ENCODE measurements at places on chromosomes 4 and X.
A peak's percentile ranks its signal among the peaks of the same experiment; 100 is the strongest.

DNA sequence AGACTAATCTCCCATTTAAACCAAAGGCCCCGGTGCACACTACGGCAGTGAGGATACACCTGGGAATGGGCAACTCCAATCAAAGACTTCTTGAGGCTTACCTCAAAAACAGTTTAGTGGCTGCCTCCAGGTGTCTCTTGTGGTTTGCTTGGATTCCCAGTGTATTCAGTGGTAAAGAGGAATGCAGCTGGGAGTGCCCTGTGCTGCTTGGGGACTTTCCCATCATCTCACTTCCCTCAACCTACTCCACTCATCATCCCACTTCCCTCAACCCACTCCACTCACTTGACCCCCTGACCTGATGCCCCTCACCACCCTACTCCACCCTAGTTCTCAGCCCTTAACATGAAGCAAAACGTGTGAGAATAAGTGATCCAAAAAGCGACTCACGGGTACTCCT lies 177.3 kb upstream of the ETNPPL start:
- no peak for DNase-seq

DNA sequence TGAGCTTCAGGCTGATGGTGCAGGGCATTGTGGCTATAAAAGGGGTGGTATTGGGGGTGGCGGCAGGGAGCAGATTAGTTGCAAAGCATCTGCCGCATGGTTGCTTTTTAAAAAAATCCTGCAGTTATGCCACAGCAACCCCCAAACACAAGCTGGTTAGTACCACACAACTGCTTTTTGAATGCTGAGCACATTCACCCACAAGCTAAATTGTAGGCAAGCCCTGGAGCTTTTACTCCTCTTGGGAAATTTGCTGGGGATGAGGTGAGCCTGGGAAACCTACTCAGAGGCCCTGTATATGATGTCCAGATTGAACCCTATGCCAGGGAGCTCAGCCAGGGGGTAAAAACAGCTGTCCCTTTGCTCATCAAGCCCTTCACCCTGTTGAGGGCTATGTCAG lies 33.8 kb upstream of the TRIM2 start:
- no peak for DNase-seq

DNA sequence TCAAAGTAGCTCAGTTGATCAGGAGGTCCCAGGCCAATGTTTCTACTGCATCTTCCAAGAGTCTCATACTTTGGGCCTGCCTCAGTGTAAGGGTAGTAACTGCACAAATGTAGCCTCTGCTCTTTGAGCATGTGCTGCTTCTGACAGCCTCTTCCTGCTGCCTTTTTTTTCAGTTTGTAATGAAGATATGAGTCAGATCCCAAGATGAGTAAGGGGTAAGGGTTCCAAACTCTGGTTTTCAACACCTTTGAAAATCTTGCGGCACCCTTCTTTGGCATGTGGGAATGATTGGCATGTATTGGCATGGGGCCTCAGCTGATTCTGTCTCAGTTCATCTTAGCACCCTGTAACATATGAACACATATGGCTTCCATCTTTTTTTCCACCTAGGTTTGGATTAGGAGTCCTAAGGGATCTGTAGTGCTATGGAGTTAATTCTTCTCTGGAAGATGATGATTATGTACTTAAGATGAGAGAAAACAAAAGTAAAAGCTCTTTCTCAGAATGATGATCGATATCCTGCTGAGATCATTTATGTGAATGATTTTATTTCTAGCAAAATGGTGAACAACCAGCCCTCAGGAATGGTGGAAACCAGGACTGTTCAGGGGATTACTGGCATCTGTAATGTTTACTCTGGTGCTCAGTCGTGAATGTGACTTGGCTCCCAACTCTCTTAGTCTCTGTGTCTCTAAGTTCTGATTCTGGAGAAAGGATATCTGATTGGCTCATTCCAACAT lies 118.7 kb upstream of the PRPS2 start:
- no peak for DNase-seq

GRCh38 chrX:103503163-103503852 lies 16.0 kb downstream of the RAB40A start:
- no peak for DNase-seq

DNA sequence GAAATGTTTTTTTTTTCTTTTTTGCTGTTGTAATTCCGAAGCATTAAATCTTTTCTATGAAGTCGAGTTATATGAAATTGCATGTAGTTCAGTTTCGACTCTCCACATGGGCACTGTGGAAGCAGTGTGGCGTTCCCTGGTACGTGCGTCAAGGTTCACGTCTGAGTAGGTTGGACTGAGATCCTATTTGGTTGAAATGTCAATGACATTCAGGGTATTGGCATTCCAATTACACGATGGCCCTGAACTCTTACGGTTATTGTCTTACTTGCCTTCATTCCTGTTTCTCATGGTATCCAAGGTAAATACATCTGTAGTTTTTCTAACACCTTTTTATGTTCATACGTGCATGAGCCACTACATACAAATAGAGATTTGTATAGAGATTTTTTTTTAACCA lies 128.8 kb downstream of the SORBS2 start:
- no peak for DNase-seq

DNA sequence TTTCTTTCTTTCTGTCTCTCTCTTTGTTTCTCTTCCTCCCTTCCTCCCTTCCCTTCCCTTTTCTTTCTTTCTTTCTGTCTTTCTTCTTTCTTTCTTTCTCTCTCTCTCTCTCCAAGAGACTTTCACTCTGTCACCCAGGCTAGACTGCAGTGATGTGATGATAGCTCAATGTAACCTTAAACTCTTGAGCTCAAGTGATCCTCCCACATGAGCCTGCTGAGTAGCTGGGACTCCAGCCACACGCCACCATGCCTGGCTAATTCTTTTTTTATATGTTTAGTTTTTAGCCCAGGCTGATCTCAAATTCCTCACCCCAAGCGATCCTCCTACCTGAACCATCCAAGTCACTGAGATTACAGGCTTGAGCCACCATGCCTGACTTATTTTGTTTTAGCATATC lies 64.3 kb upstream of the EMCN start:
- no peak for DNase-seq

GRCh38 chr4:138494931-138495330 lies 252.8 kb upstream of the SLC7A11 start:
- peak; percentile 58 for DNase-seq

- no peak for DNase-seq
These were observed 47.5 kb upstream of the SCRG1 start for GRCh38 chr4:173446416-173446815.

DNA sequence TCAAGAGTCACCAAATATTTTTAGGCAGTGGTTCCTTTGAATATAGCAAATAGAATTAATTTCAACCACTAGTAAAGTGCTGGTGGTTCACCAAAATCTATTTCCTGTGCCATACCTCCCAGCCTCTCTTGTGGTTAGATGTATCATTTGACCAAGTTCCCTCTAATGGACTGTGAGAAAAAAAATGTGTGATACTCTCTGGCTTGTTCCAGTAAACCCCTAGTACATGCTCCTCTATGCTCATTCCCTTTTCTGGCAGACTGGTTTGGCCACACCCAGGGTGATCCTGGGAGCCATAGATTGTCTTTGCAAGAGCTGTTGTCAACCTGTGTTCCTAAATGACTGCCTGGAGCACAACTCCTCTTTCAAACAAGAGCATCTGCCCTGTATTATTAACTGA lies 109.5 kb downstream of the FRAS1 start:
- DNase-seq = peak; percentile 52

- no peak for DNase-seq
These were observed 203.1 kb downstream of the RBMX2 start for GRCh38 chrX:130604882-130605281.

DNA sequence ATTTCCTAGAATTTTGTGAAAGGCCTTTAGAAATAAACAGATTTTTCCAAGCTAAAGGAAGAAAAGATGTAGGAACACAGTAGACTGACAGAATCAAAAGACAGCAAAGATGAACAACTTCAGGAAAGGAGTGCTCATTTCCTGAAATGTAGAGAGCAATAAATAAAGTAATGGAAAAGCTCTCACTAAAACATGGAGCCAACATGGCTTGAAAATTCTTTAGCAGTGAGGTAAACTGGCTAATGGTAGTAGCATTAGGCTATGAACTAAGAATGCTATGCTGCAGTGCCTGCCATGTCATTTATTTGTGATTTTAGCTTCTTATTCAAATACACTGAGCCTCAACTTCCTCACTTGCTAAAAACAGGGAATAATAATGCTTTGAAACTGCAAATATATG lies 108.7 kb downstream of the IQCM start:
- DNase-seq = no peak

DNA sequence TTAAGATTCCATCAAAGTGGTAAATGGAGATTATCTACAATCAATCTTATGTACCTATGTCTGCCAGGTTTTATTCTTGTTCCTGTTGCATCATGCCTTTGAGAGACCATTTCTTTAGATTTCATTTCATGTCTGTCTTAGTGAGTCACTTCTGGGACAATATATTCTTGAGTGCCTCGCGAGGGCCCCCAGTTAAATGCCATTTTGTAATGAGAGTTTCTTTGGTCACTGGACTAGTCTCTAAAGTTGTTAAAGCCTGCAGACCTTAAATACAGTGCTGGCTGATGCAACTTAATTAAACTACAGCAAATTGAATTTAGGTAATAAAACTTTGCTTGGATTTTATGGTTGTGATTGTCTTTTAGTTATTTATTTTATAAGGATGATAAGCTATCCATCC lies 87.2 kb upstream of the PITX2 start:
- DNase-seq = no peak

- DNase-seq = peak; percentile 88
These were observed 22.2 kb downstream of the CRMP1 start for GRCh38 chr4:5870701-5871100.

GRCh38 chrX:36978886-36979285 lies 29.3 kb upstream of the FAM47C start:
- no peak for DNase-seq

- no peak for DNase-seq
These were observed 153.8 kb downstream of the NEK1 start for GRCh38 chr4:169458575-169458974.

DNA sequence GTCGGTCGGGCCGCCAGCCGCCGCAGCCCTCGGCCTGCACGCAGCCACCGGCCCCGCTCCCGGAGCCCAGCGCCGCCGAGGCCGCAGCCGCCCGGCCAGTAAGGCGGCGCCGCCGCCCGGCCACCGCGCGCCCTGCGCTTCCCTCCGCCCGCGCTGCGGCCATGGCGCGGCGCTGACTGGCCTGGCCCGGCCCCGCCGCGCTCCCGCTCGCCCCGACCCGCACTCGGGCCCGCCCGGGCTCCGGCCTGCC lies 213 bp downstream of the NFKB1 start:
- DNase-seq = no peak

GRCh38 chrX:154136627-154137161 lies 7.3 kb upstream of the OPN1LW start:
- DNase-seq = peak; percentile 32

DNA sequence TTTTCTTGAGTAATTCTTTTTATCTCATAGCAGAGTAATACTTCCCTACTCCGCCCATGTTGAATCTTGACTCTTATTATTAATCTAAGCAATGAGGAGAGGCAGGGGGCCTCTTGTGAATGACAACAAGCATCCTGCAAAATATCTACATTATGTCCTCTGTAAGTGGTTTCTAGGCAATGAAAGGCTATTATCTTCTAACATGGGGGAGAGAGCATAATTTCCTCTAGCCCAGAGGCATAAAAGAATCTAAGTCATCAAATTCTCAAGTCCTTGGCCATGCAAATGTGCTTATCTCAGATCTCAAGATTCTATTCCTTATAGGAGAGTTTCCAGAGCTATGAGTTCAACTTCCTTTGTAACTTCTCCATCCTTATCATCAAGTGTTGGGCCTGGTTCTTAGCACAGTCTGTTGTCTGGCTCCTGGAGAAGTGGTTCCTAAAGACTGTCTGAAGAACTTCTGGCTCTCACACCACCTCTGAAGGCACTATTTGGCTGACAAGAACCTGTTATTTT lies 423.1 kb upstream of the INTU start:
- DNase-seq = no peak

GRCh38 chr4:185993328-185993973 lies 75.5 kb upstream of the TLR3 start:
- DNase-seq = no peak

DNA sequence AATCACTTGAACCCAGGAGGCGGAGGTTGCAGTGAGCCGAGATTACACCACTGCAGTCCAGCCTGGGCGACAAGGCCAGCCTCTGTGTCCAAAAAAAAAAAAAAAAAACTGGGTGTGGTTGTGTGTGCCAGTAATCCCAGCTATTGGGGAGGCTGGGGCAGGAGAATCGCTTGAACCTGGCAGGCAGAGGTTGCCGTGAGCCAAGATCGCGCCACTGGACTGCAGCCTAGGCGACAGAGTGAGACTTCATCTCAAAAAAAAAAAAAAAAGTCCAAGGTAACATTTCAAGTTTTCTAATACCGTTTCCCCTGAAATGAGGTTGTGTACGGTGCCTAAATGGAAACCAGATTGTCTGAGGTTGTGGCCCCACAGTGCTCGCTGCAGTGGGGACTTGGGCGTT lies 35.6 kb downstream of the FAM193A start:
- no peak for DNase-seq

GRCh38 chrX:9958183-9958582 lies 9.0 kb upstream of the CLDN34 start:
- DNase-seq = peak; percentile 16

DNA sequence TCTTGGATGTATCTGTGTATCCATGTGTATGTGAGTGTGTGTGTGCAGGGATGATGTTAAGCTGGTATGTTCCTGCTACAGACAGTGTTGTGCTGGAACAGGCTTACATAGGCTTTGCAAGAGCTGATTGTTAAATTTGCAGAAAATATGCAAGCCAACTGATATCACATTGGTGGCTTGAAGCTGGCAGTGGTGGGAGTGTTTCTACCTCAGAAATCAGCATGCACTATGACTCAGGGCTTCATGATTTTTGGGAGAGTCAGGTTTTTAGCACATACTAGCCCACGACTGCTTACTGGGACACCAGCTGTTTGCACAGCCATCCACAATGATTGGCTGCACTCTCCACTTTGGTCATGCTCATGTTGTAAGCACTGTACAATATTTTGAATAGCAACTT lies 261.8 kb downstream of the DHX15 start:
- DNase-seq = no peak

DNA sequence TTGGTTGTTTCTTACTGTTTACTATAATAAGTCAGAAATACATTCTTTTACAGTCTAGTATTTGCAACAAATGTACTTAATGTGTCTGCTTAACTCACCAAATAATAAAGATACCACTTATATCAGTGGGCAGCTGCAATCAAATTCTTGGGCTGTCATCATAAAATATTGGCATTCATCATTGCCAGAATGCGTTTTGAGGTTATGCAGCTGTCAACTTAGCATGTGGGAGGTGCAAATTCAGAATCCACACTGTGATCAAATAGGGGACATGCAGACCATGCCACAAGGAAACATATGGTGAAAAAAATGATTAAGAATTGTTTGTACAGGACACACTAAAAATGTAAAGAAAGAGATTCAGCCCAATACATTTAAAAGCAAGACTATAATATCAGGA lies 86.5 kb downstream of the HCCS start:
- no peak for DNase-seq

- DNase-seq = no peak
These were observed at the start of gene TRIM61 for GRCh38 chr4:164977243-164978164. TSS of gene TRIM61 (minus strand) at chr4:164977657. CDS start at chr4:164970002, 7,655 bp downstream.

- no peak for DNase-seq
These were observed 32.0 kb upstream of the TENT5D start for GRCh38 chrX:80388206-80388605.

All from Kasumi-1 (cell line).